Right hindlimb (tissue), 1 donor: ENCODE measurements at places on chromosomes 7 and 10.

GRCh38 chr10:6108631-6109443, 20.0 kb downstream of the RBM17 start:
- DNase-seq: no peak

- no peak for DNase-seq
Measured at GRCh38 chr7:143929224-143929920, 5.7 kb upstream of the OR2F2 start.

- DNase-seq: no peak
Measured at GRCh38 chr10:85578860-85579259, 787.7 kb downstream of the GRID1 start.

- DNase-seq: peak; percentile 82
Measured at GRCh38 chr7:100894860-100895700, 608 bp downstream of the ACHE start.

DNA sequence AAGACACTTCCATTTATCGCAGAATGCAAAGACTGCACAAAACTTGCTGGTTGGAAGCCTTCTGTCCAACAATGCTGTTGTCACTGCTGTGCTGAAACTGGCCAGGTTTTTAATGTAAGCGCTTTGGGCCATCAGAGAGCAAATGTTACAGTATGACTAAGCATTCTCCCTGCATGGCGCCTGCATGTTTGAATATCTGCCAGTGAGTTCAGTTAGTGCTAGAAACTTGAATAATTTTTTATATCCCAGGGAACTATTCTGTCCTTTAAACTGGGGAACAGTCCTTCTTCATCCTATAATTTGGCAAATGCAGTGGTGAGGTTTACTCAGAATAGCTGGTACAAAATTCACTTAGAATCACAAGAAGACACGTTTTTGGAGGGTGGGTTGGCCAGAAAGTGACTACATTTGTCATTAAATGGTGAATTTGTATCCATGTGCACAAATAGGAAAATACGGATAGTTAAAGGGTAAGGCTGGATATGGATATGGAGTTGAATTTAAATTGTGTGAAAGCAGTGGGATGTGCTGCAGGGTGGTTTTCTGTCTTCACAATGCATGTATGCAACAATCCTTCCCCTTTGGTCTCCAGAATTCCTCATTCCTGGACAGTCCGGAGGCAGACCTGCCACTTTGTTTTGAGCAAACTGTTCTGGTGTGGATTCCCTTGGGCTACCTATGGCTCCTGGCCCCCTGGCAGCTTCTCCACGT, 1.7 kb downstream of the ABCC2 start:
- DNase-seq: peak; percentile 24

- peak; percentile 90 for DNase-seq
Measured at GRCh38 chr10:30059209-30060107, at the start of gene JCAD. TSS of gene JCAD (minus strand) at chr10:30059586. CDS start at chr10:30047812, 11,774 bp downstream.

DNA sequence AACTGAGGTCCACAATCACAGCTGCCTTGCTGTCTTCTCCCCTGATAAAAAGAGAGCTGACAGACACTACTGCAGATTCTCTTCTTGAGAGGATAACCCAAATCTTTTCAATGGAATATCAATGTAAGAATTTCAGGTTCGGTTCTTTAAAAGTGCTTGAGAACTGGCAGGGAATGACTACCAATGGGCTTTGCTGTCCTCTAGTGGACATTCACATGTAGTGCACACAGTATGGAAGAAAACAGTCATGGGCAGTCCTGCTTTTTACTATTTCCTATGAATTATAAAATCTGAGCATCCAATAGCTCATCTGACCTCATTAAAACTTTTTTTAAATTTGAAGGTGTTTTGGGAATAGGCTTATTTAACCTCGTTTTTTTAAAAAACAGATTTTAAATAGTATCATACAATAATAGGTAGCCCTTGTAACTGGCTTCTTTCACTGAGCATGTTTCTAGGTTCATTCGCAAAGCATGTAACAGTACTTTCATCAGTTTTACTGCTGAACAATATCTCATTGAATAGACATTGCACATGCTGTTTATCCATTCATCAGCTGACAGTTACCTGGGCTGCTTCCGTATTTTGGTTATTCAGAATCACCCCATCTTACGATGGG, 18.3 kb downstream of the FZD9 start:
- no peak for DNase-seq

GRCh38 chr10:89785095-89785494, 83.7 kb downstream of the KIF20B start:
- no peak for DNase-seq
